ENCODE measurements at places on chromosomes 5 and 9. TPM values are rescaled to one million over a fixed set of nuclear protein-coding genes. Genes with fewer than 3 reads are reported as not detected.

TMEM232 gene
- 5.9 TPM for total RNA-seq

PPP2R2B gene
- 0.79 TPM for total RNA-seq

SAPCD2 gene
- 7.7 TPM for total RNA-seq

IFNA13 gene
- total RNA-seq = not detected

NPDC1 gene
- 28.4 TPM for total RNA-seq

ZDHHC11B gene
- 0.26 TPM for total RNA-seq

DRD1 gene
- 0.53 TPM for total RNA-seq

KIF4B gene
- not detected for total RNA-seq

All from aortic smooth muscle cell (primary cell).